ENCODE measurements at places on chromosomes 3 and 15.

DNA sequence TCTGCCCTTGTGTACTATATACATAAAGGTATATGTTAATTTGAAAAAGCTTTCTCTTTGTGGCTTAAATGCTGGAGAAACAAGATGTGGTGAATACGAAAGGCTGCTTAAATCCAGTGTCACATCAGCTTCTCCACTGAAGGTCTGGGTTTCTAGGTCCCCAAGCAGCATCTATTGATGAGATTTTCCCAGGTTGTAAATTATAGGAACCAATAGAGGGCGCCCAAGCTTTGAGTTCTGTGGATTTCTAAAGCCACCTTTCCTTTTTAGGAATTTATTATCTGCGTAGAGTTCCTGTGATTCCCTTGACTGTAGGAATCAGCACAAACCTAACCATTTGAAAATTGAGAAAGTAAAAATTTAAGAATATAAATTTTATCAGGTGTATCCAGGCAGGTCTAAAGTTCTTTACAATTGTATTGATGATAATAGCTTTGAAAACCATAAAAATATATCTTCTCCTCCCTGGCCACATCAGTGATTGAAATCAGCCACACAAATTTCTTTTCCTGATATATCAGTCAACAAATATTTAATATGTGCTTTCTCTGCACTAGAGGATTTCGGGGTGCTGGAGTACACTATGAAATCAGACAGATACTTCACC is 88.3 kb upstream of the ADAMTSL3 start:
- DNase-seq = no peak

- DNase-seq = no peak
These were observed 455.3 kb upstream of the PDZRN3 start for GRCh38 chr3:74080056-74080461.

DNA sequence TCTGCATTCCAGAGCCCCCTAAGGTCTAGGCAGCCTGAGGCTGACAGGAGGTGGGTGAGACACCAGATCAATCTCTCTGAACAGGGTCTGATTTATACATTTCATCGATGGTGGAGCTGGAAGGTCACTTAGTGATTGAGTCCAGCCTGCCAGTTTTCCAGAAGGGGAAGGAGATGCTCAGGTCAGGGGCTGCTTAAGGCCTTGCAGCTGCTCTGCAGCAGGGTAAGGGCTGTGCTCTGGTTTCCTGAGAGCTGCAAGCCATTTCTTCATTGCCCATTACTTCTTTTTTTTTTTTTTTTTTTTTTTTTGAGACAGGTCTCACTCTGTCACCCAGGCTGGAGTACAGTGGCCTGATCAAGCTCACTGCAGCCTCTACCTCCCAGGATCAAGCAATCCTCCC is 10.7 kb downstream of the TADA3 start:
- no peak for DNase-seq

- DNase-seq = peak; percentile 76
These were observed 43.5 kb upstream of the BDH1 start for GRCh38 chr3:197599089-197599765.

DNA sequence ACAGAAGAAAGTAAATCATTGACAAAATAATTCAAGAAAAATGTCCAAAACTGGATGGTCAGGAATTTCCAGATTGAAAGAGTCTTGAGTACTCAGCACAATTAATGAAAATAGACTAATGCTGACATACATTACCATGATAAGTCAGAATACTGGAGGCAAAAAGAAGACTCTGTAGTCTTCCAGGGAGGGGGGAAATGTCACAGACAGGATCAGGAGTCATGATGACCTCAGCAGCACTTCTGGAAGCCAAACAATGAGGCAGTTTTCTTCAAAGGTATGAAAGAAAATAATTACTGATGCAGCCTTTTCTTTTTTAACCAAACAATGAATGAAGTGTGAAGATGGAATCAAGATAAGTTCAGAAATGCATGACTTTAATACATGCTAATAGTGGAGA is 30.1 kb upstream of the SLC22A13 start:
- no peak for DNase-seq

GRCh38 chr3:71942432-71943187 is 157.7 kb upstream of the PROK2 start:
- no peak for DNase-seq

GRCh38 chr3:187084126-187084525 is 55.2 kb downstream of the RPL39L start:
- DNase-seq = no peak
